ENCODE measurements at places on chromosomes 2 and 18.

- DNase-seq: no peak
Measured at GRCh38 chr2:32702303-32703064, 74.6 kb downstream of the TTC27 start.

DNA sequence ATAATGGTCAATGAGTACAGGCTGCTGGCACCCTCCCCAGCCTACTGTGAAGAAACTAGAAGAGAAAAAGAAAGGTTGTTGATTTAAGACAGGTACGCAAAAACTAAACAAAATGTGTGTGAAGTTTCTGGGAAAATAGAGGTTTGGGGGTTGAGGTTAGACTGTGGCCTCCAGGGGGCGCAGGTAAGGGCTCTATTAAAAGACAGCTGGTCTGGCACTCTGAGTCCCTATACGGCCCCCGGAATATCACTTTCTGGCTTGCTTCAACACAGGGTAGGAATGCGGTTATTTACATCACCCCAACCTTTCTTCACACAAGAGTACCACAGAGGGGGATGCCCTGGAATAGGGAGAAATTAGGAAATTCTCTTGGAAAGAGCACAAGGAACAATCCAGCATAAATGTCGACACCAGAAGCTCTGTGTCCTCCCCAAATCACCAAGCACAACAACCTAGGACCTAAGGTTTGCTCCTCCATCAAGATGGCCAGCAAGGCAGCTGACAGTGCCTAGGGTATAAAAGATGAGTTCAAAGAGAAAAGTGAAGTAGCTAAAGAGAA is 480.8 kb upstream of the KLHL29 start:
- DNase-seq: peak; percentile 8

GRCh38 chr2:26649322-26649721 is 8.2 kb upstream of the CIB4 start:
- no peak for DNase-seq

- DNase-seq: no peak
Measured at GRCh38 chr2:46274586-46274985, 22.6 kb upstream of the EPAS1 start.

DNA sequence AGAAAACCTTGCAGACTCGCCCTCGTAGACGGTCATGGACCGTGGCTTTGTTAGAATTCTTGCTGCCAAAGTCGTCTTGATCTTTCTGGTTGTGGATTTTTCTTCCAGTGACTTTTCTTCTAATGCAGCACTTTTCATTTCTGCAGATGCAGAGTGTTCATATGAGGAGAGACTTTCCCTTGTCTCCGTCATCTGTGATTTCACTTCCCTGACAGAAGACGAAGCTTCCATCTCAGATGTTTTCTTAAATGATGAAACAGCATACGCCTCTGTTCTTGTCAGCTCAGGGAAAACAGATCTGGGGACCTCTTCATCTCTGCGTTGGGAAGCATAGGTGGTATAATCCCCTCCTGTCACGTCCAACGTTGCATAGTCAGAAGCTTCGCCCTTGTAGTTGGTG is 50.9 kb downstream of the PLEKHA3 start:
- DNase-seq: no peak

GRCh38 chr18:63071701-63072141 is 247.8 kb downstream of the BCL2 start:
- no peak for DNase-seq

GRCh38 chr2:5897249-5897648 is 205.1 kb downstream of the SOX11 start:
- no peak for DNase-seq

GRCh38 chr2:174628528-174629169 is 31.0 kb upstream of the WIPF1 start:
- DNase-seq: no peak

GRCh38 chr2:27723372-27724144 is 48.0 kb upstream of the MRPL33 start:
- DNase-seq: peak; percentile 54

DNA sequence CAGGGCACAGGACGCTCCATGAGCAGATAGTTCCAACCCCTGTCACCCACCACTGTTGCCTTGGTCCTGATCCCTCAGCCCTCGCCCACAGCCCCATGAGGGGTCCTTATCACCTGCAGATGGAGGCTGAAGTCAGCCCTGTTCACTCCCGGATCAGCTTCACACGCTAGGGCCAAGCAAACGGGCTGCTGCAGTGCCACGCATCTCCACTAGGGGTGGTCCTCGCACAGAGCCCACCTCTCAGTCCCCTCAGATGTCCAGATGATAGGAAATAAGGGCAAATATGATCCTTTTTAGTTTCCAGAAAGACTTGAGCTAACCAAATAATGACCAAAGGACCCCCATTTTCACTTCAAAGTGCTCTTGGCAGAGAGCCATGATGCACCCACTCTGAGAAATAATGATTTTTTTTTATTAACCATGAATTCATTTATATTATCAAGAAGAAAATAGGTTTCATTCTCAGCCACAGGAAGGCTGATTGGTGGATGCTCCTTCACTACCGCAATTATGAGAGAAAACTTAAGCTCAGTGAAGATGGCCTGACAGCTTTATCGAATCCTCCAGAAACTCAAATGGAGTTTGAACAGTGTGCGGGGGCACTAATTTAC is 71.9 kb upstream of the KLHL29 start:
- peak; percentile 37 for DNase-seq

- no peak for DNase-seq
Measured at GRCh38 chr2:57444752-57445430, 601.7 kb upstream of the VRK2 start.

- DNase-seq: no peak
Measured at GRCh38 chr2:40725950-40726349, 274.1 kb upstream of the SLC8A1 start.

- DNase-seq: no peak
Measured at GRCh38 chr2:176473177-176473576, 203.9 kb downstream of the MTX2 start.

- DNase-seq: no peak
Measured at GRCh38 chr2:202883987-202884675, 12.6 kb upstream of the ICA1L start.

DNA sequence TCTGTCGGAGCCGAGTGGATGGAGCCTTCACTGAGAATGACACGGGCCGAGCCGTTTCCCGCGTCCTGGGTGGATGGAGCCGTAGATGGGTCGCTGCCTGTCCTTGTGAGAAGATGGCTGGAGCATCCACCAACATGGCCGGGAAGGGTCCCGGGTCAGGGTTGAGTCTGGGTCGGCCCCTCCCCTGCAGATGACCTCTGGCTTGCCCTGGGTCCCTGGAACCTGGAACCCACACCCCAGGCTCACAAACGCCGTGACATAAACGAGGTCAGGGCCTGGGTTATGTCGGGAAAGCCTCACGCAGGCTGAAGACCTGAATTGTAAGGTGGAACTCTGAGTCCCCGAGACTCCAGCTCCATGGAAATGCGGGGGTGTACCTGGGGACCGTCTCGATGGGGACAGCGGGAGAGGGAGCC is 94.9 kb downstream of the NFATC1 start:
- DNase-seq: no peak

GRCh38 chr18:62425465-62426190 is 97.2 kb upstream of the ZCCHC2 start:
- peak; percentile 46 for DNase-seq

DNA sequence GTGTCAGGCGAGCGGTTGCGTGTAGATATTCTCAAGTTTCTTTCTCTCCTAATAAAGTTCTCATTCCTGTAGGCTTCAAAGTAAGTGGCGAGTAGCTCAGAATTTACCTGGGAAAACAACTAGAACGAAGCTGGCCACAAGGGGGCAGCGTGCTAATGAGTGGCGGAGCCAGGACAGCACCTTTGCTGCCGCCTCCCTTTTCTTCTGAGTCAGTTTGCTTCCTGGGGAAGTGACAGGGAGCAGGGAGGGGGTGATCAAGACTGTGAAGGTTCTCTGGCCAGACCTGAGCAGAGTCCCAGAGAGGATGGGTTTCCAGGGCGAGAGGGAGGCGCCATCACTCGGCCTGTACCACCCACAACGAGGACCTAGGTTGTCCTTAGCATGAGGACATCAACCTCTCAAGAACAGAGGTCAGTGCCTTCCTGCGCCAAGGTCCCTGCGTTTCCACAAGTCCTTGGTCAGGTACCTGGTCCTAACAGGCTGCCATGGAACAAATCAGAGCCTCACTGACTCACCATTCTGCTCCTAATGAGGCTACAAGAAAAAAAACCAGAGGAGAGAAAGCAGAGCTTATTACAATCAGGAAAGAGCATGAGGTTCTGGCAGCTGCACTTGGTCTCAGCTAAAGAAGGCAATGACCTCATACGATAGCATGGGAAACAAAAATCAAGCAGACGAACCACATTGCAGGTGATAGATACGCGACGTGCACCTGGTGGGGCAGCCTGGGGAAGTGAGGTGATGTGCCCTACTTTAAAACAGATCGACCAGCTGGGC is 98.7 kb downstream of the PLB1 start:
- peak; percentile 93 for DNase-seq

GRCh38 chr2:165864296-165864695 is 70.2 kb upstream of the GALNT3 start:
- no peak for DNase-seq

- DNase-seq: no peak
Measured at GRCh38 chr18:21313576-21313975, 71.5 kb downstream of the GREB1L start.

DNA sequence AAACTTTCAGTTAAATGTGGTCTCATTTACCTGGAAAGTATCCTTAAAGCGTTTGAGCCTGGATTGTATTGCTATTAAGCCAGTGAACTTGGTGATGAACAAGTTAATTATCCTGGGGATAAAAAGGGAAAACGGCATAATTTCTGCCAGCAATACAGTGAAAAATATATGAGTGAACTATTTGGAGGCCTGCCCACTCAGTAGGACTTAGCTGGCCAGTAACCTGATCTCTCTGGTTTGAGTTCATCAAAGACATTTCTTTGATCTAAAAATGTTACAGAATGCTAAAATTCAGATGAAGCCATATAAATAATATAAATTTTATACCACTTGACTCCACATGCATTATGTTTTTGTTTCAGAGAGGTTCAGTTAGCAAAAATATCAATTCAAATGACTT is 241.1 kb upstream of the VWC2L start:
- DNase-seq: no peak

DNA sequence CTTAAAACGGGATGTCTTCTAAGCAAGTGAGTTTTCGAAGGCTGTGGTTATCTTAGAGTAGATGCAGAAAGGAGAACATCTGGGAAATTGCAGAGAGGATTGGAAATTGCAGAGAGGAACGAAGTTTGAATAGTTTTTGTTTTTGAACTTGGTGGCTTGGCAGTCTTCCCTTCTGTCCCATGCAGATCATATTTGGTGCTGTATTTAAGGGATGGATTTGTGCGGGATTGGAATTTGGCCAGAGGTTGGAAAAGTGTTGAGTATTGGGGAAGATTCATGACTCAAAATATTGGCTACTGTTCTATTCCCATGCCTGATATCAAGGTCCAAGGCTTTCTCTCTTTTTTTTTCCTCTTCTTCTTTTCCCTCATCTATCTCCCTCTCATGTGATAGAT is 18.2 kb downstream of the PTPRM start:
- no peak for DNase-seq

DNA sequence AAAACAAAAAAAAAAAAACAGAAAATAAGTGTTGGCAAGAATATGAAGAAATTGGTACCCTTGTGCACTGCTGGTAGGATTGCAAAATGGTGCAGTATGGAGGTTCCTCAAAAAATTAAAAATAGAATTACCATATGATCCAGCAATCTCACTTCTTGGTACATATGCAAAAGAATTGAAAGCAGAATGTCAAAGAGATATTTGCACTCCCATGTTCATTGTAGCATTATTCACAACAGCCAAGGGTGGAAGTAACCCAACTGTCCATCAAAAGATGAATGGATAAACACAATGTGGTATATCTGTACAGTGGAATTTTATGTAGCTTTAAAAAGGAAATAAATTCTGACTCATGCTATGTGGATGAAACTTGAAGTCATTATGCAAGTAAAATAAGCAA is 72.8 kb upstream of the POU3F3 start:
- no peak for DNase-seq

GRCh38 chr2:3839476-3839875 is 136.1 kb downstream of the DCDC2C start:
- no peak for DNase-seq

DNA sequence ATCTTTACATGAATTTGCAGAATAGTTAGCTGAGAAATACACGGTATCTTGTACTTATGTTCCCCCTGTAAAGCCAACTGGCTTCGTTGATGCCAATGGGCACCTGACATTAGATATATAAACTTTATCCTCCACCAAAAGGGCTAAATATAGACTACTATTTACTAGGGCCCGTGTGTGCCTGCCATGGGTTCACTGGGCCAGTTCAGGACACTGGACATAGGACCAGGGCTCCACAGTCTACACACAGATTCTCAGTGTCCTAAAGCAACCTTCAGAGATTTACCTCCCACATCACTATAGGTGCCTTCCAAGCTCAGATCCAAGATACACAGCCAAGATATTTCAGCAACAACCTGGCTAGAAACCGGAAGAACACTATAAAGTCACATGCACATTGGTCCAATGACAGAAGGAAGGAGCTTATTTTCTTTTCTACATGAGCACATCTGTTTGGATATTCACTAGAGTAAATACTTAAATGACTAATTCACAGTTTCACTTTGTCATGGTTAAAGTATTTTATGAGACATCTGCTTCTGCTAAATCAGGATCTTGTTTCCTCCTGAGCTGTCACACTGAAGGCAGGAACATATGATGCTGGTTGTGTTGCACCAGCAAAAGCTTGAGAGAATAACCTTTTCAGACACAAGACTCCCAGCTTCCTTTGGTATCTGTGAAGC is 95.1 kb downstream of the MYO5B start:
- DNase-seq: no peak

DNA sequence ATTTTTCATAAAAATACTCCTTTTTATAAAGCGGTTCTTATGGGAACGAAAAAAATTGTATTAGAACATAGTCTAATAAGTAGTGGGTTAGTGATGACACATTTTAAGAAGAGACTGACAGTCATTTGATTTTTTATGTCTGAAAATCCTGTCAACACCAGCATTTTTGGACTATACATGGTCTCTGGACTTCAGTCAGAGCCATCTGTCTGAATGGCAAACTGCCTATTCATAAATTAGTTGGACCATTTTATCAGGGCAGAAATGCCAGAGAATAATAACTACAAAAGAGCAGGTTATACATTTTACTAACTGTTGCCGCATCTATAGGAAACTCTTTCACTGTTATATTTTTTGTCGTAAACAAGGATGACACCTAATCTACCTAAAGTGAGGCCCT is 437.6 kb downstream of the ZNF804A start:
- DNase-seq: no peak

- DNase-seq: no peak
Measured at GRCh38 chr2:153891051-153891450, 19.3 kb downstream of the GALNT13 start.

DNA sequence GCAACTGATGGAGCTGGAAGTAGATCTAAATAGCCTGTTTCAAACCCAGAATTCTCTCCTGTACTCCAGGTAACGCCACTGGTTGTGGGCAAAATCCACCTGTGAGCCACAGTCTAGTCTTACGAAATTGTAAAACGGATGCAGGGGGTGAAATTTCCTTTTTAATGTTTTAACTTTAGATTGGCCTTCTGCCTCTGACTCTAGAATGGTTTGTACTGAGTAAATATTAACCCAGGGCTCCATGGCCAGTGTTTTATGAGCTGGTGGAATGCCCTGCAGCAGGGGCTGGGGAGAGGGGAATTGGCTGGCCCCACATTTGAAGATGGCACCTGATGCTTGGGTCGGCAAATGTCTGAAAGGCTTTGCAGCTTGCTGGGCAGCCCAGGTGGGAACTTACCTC is 156.6 kb downstream of the MYCN start:
- DNase-seq: no peak
